Left lobe of liver (tissue), 2 donors: ENCODE measurements at places on chromosomes 6 and 20. TPM values are rescaled to one million over a fixed set of nuclear protein-coding genes. Genes with fewer than 3 reads are reported as not detected.

The CALHM6 gene
- total RNA-seq: 2.2 TPM

The NUP43 gene
- total RNA-seq: 9.3 TPM

The FRMD1 gene
- total RNA-seq: 0.10 TPM

The ID1 gene
- total RNA-seq: 37.2 TPM

The RSPO3 gene
- 1.6 TPM for total RNA-seq

The SASH1 gene
- total RNA-seq: 14.0 TPM

The FLRT3 gene
- 7.9 TPM for total RNA-seq

The HMGCLL1 gene
- total RNA-seq: 0.23 TPM

The OR12D3 gene
- not detected for total RNA-seq

The CST2 gene
- not detected for total RNA-seq

The GNMT gene
- 467 TPM for total RNA-seq

The DLL1 gene
- 4.9 TPM for total RNA-seq

The PPP1R10 gene
- total RNA-seq: 49.8 TPM

The HS3ST5 gene
- not detected for total RNA-seq

The MTFR2 gene
- not detected for total RNA-seq

The DCDC2 gene
- 1.4 TPM for total RNA-seq

The PNPLA1 gene
- not detected for total RNA-seq

The IRF4 gene
- 1.7 TPM for total RNA-seq

The LHFPL5 gene
- not detected for total RNA-seq

The HDGFL1 gene
- not detected for total RNA-seq

The HLA-DQB1 gene
- 0.68 TPM for total RNA-seq

The SMOC2 gene
- 0.68 TPM for total RNA-seq

The ALDH5A1 gene
- 62.2 TPM for total RNA-seq

The KDM1B gene
- 10.3 TPM for total RNA-seq

The CTAGE9 gene
- total RNA-seq: not detected

The EPPIN gene
- total RNA-seq: not detected

The SLC22A23 gene
- 16.9 TPM for total RNA-seq

The DACT2 gene
- total RNA-seq: 1.5 TPM

The GGTLC1 gene
- not detected for total RNA-seq

The RUNX2 gene
- 0.15 TPM for total RNA-seq

The SUMO4 gene
- total RNA-seq: 1.1 TPM

The RAB44 gene
- 0.08 TPM for total RNA-seq

The WFDC13 gene
- not detected for total RNA-seq

The SLC4A11 gene
- 0.18 TPM for total RNA-seq

The PDYN gene
- not detected for total RNA-seq

The TBX18 gene
- 0.30 TPM for total RNA-seq

The MICA gene
- total RNA-seq: 6.3 TPM

The SEMG1 gene
- total RNA-seq: not detected

The FAM209B gene
- total RNA-seq: not detected

The SOX18 gene
- total RNA-seq: 8.1 TPM

The MLN gene
- total RNA-seq: not detected

The CENPW gene
- total RNA-seq: 1.6 TPM

The NHSL1 gene
- 59.8 TPM for total RNA-seq

The COL11A2 gene
- 0.55 TPM for total RNA-seq

The MOG gene
- not detected for total RNA-seq

The TFAP2D gene
- not detected for total RNA-seq

The RAMACL gene
- 0.28 TPM for total RNA-seq

The MRAP2 gene
- total RNA-seq: 0.13 TPM

The GCLC gene
- total RNA-seq: 97.5 TPM

The SLC52A3 gene
- 0.18 TPM for total RNA-seq

The KHDC1 gene
- total RNA-seq: not detected

The DUSP15 gene
- 0.38 TPM for total RNA-seq

The FGD2 gene
- total RNA-seq: 10.3 TPM
